ENCODE measurements at places on chromosomes 13 and 19.

DNA sequence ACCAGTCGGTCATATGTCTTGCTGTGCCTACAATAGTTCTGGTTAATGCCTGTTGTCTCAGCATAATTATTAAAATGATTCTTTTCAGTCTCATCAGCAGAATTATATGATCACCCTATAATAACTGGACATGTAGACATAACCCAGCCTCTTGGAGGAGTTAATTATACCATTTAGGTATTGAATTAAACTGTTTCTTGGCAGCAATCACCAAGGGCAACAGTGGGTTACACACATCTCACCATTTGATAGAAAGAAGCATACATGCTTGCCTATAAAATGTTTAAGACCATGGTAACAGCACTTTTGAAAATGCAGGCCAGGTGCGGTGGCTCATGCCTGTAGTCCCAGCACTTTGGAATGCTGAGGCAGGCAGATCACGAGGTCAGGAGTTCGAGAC, 184.6 kb downstream of the RGCC start:
- no peak for DNase-seq

DNA sequence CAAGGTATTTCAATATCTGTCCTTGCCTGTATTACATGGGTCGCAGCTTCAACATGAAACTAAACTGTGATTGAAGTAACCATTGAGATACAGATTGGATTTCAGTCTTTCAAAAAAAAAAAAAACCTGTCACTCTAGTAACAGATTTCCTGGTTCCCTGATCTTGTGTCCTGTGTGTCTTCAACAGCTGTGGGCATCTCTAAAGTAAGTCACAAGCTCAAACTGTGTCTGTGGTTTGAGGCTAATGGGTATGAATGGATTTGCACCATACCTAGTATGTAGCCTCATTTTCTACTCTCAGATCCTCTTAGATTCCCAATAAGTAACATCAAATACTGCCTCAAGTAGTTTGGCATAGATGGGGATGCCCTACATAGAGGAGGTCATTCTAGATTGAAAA, 300.1 kb downstream of the COG6 start:
- no peak for DNase-seq

DNA sequence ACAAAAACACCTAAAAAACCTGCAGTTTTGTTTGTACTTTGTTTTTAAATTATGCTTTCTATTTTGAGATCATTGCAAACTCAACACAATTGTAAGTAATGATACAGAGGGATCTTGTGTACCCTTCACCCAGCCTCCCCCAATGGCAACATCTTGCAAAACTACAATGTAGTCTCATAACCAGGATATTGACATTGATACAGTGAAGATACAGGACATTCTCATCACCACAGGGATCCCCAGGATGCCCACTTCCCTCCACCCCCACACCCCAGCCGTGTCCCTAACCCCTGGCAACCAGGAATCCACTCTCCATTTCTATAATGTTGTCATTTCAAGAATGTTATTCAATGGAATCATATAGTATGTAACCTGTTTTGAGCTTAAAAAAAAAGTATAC, 10.3 kb upstream of the C5AR2 start:
- DNase-seq, result no peak

DNA sequence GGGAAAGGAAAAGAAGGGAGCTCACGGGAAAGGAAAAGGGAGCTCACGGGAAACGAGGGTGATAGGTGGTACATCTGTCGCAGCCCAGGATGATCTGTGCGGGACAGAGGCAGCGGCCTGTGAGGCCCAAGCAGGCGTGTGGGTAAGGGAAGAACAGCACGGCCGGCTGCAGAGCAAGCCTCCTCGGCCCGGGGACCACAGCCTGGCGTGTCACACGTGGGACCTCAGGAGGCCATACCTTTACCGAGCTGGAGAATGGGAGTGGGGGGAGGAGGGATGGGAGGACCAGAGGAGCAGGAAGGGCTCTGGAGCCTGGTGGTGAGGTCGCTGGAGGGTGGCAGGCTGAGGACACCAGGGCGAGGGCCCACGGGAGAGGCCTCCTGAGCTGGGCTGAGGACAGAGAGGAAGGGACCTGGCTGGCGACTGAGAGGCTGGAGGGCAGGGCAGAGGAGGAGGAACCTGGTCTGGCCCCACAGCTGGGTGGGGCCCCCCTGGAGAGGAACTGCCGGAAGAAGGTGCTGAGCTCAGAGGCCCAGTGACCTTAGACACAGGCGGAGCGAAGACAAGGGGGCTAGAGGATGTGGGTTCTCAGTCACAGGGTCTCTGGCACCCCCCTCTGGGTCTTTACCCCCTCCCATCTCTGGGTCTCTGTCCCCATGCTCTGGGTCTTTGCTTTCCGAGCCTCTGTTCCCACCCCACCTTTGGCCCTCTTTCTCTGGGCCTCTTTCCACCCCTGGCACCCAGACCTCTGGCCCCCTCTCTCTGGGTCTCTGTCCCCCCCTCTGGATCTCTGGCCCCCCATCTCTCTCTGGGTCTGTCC, 2.9 kb upstream of the FTL start:
- no peak for DNase-seq

DNA sequence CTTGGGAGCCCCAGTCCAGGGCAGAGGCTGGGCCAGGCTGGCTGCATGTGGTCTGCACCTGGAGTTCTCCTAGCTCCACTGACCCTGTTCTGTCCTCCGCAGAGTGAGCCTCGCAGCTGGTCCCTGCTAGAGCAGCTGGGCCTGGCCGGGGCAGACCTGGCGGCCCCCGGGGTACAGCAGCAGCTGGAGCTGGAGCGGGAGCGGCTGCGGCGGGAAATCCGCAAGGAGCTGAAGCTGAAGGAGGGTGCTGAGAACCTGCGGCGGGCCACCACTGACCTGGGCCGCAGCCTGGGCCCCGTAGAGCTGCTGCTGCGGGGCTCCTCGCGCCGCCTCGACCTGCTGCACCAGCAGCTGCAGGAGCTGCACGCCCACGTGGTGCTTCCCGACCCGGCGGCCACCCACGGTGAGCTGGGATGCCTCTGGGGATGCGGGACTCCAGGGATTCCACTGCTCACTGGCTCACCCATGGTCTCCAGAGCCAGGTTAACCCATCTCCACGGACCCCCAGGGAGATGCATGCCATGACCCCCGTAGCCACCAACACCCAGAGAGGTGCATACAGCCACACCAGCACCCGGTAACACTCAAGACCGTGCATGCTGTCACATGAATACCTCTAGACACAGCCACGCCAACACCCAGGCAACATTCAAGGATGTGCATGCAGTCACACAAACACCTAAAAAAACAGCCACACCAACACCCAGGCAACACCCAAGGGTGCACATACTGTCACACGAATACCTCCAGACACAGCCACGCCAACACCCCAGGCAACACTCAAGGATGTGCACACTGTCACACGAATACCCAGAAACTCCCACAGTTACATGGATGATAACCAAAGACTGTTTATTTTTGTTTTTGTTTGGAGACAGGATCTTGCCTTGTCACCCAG, 8.2 kb downstream of the PKN1 start:
- DNase-seq, result no peak

- DNase-seq, result no peak
Measured at GRCh38 chr13:99501848-99502301, 603 bp downstream of the TM9SF2 start.

GRCh38 chr19:11552666-11553372, 6.2 kb downstream of the ELOF1 start:
- no peak for DNase-seq

DNA sequence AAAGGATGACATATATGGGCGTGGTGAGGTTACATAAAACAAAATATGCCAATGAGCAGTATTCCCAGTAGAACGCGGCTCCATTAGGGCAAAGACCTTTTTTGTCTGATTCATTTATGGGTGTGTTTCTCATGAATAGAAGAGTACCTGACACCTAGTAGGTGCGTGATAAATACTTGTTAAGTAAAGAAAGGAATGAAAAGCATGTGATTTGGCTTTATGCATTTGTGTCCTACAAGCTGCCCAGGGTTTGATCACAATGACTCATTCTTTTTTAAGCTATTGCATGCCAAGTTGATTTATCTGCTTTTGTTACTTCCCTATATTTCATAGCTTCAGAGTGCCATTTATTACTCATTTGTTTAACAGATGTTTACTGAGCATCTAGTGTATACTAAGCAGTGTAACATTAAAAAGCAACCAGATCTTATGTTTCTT, 19.1 kb upstream of the KCTD4 start:
- no peak for DNase-seq

GRCh38 chr13:35594096-35594495, 117.6 kb upstream of the MAB21L1 start:
- no peak for DNase-seq

- DNase-seq, result no peak
Measured at GRCh38 chr13:60275208-60275607, 111.5 kb upstream of the DIAPH3 start.

GRCh38 chr19:3556978-3557460, 367 bp downstream of the MFSD12 start:
- no peak for DNase-seq

- no peak for DNase-seq
Measured at GRCh38 chr13:24145240-24145639, 15.3 kb upstream of the SPATA13 start.

DNA sequence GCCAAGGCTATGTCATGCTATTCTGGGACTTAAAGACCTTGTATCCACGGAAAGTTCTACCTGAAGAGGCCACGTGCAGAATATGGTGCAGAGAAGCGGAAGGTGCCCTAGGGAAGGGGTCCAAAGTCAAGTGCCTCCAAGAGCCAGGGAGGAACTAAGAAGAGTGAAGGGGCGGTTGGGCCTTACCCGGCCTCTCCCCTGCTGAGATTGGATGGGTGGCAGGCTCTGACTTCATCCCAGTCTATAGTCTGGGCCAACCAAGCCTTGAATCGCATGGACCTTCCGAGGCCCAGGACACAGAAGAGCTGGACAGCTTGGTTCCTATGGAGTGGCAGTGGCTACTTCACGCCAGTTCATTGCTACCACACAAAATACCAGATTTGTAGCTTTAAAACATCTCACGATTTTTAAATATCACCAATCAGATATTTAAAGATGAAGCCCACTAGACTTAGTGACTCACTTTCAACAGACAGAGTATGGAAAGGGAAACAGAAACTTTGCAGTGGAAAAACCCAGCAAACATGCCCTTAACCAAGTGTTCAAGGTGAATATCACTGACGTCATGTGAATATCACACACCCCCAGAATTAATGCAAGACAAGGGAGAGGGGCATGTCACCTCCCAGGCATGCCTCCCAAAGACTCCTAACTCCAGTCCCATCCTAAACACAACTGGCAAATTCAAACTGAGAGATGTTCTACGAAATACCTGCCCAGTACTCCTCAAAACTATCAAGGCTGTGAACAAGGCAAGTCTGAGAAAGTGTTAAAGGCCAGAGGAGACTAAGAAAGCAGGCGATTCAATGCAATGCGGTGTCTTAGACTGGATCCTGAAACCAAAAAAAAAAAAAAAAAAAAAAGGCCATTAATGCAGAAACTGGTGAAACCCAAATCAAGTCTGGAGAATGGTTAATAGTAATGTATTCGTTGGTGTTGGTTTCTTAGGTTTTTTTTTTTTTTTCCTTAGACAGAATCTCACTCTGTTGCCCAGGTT, 10.2 kb downstream of the C19orf12 start:
- DNase-seq, result no peak
